ENCODE measurements at places on chromosomes 7 and 10.

DNA sequence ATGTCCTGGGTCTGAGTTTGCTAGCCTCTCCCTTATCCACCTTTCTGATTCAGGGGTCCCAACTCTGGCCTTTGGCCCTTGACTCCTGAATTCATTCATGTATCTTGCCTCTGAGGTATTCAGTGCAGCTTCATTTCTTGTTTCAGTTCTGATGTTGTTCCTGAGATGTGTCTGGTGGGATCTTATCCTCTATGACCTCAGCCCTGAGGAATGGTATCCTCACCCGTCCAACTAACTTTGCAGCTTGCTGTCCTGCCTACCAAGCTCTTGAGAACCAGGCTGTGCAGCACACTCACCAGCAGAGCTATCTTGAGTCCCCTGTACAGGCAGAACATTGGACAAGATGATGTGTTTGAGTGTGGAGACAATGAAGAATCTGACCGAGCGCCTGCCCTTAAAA lies 13.8 kb downstream of the SUFU start:
- DNase-seq, result no peak

- DNase-seq, result no peak
These were observed 17.1 kb upstream of the ARPC1A start for GRCh38 chr7:99308461-99309074.

- DNase-seq, result no peak
These were observed 696 bp downstream of the GIMAP4 start for GRCh38 chr7:150567871-150568301.

- no peak for DNase-seq
These were observed 122.3 kb downstream of the IMMP2L start for GRCh38 chr7:111439977-111440376.

GRCh38 chr7:79453266-79453557 lies 255 bp downstream of the MAGI2 start:
- no peak for DNase-seq

GRCh38 chr10:34489411-34489810 lies 325.7 kb downstream of the PARD3 start:
- no peak for DNase-seq

DNA sequence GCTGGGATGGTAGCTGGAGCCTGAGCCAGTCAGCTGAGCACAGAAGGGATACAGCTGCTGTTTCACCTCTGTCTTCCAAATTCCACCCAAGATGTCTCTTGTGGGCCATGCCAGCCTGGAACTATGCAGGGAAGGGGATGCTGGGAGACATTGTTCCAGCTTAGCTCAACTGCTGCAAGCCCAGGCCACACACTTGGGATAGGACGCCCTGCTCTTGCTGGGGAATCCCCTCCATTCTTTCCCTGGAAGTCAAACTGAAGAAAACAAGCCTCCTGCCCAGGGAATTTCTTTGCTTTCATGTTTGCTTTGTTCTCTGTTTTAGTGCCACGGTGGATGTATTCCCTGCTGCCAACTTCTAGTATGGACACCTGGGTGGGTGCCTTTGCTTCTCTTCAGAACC lies 55.2 kb upstream of the CDK13 start:
- DNase-seq, result no peak

DNA sequence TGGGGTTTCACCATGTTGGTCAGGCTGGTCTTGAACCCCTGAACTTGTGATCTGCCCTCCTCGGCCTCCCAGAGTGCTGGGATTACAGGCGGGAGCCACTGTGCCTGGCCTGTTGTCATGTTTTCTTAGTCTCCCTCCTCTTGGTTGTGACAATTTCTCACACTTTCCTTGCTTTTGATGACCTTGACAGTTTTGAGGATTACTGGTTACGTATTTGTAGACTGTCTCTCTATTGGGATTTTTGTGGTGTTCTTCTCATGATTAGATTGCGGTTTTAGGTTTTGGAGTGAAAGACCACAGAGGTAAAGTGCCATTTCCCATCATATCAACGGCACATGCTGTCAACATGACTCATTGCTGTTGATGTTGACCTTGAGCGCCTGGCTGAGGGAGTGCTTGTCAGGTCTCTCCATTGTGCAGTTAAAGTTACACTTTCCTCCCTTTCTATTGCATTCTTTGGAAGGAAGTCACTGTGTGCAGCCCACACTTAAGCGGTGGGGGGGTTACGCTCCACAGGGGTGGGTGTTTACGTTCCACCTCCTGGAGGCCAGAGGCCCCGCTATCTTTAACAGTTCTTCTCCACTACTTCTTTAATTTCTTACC lies 10.8 kb downstream of the NEURL1 start:
- DNase-seq, result no peak

DNA sequence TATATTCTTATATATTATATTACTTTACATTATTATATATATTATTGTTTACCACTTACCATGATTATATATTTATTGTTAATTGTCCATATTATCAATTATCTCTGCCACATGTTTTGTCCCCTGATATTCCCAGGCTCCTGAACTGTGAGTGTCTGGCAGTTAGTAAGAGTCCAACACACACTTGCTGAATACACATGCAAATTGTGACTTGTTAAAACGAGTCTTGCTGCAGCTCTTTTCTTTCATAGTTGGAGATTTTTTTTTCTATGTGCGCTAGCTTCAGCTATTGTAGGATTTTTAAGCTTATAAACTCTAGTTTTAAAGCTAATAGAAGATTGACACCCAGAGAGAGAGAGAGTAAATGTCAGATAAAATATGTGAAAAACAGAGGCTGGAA lies 207.8 kb upstream of the FAM3C start:
- DNase-seq, result no peak

DNA sequence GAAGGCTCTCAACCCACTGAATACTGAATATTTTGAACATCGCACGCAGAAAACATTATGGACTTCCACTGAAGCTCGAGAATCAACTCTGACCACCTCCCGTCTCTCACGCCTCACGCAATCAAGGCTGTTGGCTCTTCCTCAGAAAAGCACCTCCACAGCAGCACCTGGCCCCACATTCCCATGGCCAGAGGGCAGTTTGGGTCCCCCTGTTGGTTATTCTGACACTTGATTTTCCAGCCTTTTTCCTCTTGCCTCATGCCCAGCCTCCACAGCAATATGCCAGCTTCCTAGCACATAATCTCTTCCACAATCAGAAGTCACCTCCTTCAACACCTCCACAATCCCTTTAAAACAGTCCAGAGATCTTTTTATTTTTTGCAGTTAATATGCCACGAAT lies 55.9 kb downstream of the SVOPL start:
- no peak for DNase-seq

GRCh38 chr7:2084331-2084730 lies 148.4 kb downstream of the MAD1L1 start:
- no peak for DNase-seq

- DNase-seq, result no peak
These were observed 11.2 kb downstream of the MXI1 start for GRCh38 chr10:110218632-110219031.

- no peak for DNase-seq
These were observed 11.8 kb downstream of the RASGEF1A start for GRCh38 chr10:43254881-43255633.

DNA sequence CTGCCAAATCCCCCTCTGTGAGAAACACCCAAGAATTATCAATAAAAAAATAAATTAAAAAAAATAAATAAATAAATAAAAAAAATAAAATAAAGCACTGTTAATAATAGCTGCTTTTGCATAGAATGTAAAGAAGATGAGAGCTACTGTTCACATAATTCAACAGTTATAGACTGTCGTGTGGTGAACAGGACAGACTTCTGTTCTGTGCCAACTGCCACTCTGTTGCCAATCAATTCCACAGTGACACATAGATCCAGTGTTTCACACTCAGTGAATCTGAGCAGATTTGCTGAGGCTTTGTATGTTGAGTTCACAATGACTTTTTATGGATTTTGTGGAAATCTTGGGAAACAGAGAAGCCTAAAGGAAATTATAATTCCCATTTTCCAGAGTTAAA lies 14.9 kb downstream of the ARHGAP19 start:
- DNase-seq, result no peak

GRCh38 chr10:35495521-35496119 lies 109.5 kb upstream of the GJD4 start:
- DNase-seq, result no peak

DNA sequence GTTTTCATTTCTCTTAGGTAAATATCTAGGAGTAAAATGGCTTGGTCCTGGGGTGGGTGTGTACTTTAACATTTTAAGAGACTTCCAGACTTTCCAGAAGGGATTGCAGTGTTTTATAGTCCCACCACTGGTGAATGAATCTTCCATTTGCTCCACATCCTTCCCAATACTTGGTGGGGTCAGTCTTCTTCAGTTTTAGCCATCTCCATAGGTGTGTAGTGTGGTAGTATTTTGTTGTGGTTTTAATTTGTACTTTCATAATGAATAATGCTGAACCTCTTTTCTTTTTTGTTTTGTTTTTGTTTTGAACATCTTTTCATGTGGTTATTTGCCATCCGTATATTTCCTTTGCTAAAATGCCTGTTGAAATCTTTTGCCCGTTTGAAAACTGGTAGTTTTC lies 86.4 kb downstream of the ANKRD61 start:
- no peak for DNase-seq

DNA sequence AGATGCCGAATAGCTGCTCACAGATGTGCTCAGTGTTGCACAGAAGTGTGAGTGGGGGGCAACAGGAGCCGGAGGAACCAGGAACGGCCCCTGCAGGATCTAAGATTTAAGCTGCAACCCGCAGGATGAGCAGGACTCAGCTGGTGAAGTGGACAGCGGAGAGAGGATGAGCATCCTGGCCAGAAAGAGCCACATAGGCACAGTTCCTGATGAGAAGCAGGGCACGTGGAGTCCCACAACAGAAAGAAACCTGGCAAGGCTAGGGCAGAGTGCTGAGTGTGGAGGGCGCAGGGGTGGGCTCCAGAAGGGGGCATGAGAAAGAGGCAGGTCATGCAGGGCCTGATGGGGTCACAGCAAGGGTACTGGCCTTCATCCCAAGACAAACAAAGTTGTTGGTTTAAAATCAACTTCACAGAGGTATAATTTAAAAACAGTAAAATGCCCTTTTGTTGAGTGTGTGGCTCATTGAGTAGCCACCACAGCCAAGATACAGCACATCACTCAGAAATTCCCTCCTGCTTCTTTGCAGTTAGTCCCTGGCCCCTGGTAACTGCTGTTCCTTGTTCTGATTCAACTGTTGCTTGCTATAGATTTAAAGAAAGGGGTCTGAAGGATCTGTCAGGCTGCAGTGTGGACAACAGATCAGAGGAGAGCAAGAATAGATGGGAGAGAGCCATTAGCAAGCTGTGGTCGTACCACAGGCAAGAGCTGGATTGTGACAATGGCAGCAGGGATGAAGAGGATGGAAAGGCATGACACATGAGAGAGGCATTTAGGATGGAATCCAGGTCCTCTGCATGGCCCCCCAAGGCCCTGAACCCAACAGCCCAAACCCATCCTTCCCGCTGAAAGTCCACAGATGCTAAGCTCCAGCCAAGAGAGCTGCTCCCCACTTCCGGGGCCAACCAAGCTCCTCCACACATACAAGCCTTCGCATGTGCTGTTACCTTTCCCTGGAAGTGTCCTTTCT lies 53.1 kb upstream of the OSBPL3 start:
- no peak for DNase-seq

DNA sequence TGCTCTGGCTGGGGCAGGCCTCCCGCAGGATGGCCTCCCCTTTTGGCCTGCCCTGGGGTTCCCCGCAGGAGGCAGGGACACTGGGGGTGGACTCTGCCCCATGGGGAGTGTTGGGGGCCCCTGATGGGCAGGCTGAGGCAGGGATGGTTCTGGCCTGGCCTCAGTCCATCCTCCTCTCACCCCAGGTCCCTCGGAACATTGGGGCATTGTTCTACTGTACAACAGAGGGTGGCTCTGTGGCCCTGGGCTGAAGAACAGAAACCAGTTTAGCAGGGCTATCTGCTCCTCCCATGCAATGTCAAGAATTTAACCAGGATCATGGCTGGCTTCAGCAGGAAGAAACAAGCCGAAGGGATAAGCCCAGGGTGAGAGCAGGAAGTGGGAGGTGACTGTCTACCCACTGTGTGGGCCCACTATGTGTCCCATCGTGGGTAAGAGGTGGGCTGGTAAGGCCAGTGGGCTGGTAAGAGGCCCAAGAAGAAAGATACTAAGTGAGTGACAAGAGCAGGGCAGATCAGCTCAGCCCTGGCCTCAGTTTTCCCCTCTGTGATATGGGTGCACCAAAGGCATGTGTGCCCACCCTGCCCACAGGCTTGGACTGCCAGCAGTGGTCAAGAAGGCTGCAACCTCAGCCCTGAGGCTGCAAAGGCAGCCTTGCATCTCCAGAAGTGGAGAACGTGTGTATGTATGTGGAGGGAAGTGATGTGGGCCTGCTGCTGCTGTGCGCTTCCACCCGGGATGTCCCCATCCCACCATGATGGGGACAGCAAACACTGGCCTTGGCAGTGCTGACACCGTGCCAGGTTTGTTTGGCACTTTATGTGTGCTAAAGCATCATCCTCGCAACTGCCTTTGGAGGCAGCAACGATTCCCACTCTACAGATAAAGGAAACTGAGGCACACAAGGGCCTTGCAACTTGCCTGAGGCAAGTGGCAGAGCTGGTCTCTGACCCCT lies 138.9 kb downstream of the SH3PXD2A start:
- no peak for DNase-seq

- no peak for DNase-seq
These were observed 26.8 kb upstream of the CACUL1 start for GRCh38 chr10:118781541-118781940.

DNA sequence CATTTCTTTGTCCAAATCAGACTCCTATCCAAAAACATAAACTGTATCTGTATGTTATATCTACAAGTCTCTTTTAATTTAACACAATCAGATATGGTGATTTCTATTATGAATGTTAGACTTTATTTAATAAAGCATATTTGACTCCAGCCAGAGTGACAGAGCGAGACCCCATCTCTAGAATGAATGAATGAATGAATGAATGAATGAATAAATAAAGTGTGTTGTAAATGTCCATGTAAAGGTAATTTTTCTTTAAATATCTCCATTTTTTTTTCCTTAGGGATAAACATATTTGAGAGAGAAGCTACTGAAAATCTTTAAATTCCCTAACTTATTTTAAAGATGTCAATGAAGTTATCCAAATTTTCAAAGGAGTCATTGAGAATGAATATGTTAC lies 18.1 kb upstream of the ALDH18A1 start:
- DNase-seq, result no peak

DNA sequence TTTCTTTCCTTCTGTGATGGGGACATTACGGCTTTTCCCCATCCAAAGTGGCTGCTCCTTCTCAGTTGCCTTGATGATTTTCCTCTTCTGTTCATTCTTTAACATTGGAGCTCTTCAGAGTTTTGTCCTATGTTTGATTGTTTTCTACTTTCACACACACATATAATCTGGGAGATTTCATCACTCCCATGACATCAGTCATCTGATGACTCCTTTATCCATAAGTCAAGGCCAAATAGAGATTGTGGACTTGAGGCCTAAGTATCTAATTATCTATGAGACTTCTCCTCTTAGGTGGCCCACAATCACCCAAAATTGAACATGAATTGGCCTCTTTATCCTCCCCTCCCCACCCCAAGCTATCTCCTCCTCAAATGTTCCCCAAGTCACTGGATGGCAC lies 5.3 kb upstream of the COL1A2 start:
- DNase-seq, result no peak

- DNase-seq, result no peak
These were observed 22.8 kb downstream of the ANTXRL start for GRCh38 chr10:46309511-46310142.

Data from stimulated activated CD4-positive, alpha-beta T cell treated with anti-CD3 and anti-CD28 coated beads, Interleukin-15, amount 100 ng/mL, for 1 hour (primary cell).